SK-N-SH (cell line): ENCODE measurements at places on chromosomes 7 and 10. TPM values are rescaled to one million over a fixed set of nuclear protein-coding genes. Genes with fewer than 3 reads are reported as not detected.

- DNase-seq, result no peak
These were observed 17.9 kb upstream of the ITGA8 start for GRCh38 chr10:15737656-15738055.

DNA sequence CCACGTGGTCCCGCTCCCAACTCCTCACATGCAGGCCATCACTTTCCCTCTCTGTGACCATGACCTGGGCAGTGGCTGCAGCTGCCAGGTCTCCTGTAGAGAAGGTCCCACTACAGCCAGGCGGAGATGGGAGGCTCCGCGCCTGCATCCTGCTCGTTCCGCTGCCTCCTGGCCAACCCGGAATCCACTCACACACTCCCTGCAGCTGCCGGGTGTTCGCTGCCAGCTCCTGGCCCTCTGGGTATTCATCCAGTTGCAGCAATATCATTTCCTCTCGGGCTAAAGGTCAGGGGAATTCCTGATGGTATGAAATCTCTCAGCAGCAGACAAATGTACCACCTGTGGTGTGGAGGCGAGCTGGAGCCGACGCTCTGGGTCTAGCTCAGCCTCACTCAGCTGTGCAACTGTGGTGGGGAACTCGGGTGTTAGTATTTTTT is 65.7 kb downstream of the TLL2 start:
- DNase-seq, result no peak

DNA sequence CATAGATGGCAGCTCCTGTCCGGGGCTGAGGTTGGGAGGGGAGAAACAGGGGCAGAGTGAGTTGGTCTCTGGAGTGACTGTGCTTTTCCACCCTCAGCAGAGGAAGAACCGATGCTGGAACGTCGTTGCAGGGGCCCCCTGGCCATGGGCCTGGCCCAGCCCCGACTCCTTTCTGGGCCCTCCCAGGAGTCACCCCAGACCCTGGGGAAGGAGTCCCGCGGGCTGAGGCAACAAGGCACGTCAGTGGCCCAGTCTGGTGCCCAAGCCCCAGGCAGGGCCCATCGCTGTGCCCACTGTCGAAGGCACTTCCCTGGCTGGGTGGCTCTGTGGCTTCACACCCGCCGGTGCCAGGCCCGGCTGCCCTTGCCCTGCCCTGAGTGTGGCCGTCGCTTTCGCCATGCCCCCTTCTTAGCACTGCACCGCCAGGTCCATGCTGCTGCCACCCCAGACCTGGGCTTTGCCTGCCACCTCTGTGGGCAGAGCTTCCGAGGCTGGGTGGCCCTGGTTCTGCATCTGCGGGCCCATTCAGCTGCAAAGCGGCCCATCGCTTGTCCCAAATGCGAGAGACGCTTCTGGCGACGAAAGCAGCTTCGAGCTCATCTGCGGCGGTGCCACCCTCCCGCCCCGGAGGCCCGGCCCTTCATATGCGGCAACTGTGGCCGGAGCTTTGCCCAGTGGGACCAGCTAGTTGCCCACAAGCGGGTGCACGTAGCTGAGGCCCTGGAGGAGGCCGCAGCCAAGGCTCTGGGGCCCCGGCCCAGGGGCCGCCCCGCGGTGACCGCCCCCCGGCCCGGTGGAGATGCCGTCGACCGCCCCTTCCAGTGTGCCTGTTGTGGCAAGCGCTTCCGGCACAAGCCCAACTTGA is 2.7 kb downstream of the REPIN1 start:
- DNase-seq, result no peak

CCT6A gene
- 221 and 345 TPM in 2 replicates for polyA plus RNA-seq

DNA sequence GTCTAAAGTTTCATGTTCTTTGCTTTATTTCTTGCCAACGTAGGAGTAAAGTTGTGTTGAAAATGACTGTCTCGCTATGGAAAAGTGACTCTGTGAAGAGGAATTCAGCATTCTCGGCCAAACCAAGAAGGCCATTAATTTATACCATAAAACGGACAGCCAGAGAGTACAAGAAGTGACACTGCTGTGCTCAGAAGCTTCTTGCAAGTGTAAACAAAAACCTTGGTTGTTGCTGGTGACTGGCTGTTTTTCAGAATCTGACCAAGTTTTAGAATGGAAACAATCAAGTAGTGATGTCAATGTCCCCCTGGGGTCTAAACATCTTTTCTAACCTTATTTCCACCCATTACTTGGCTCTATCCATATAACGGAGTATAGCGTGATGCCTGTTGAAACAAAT is 201.9 kb downstream of the INHBA start:
- DNase-seq, result no peak

DNA sequence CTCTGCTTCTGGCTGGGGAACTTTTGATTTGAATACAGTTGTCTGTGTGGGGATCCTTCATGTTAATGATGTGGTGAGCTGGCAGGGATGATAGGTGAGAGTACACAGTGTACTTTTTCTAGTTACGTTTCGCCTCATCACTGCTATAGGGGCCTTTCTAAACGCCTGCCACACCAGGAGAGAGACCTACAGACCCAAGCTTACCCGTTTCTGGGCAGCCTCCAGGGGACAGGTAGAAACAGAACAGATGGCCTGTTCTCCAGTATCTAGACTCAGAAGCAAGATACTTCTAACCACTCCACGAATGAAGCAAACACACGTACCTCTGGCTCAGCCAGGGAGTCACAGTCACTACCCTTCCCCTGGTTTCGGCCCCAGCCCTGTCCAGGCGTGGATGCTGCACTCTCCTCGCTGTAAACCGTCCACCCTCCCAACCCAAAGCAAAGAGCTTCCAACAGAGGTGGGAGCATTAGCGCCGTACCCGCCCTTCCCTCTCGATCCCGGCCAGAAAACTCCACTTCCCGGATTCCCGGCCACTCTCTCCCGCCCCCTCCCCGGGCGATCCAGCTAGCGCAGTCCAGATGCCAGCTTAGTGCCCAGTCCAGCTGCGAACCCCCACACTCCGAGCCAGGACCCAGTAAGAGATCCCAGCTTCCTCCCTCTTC is 1.2 kb downstream of the CCDC6 start:
- peak; percentile 70 for DNase-seq

- no peak for DNase-seq
These were observed 18.4 kb downstream of the RCC1L start for GRCh38 chr7:75055155-75055554.
